ENCODE measurements at places on chromosomes 4 and X. TPM values are rescaled to one million over a fixed set of nuclear protein-coding genes. Genes with fewer than 3 reads are reported as not detected.

Gene FGFBP2
- 5.2 TPM for total RNA-seq

Gene RAP2C
- total RNA-seq, result 57.4 TPM

Gene DIPK2B
- total RNA-seq, result 0.44 TPM

Gene CHM
- total RNA-seq, result 24.8 TPM

Gene IL13RA1
- 40.9 TPM for total RNA-seq

Gene VSIG4
- 5.3 TPM for total RNA-seq

Gene CT47B1
- total RNA-seq, result not detected

Gene ENPEP
- 8.7 TPM for total RNA-seq

Gene CSN1S1
- total RNA-seq, result not detected

Gene MAGEA9B
- total RNA-seq, result not detected

GRCh38 chr4:142818476-142818875 lies 27.6 kb downstream of the INPP4B start:
- no peak for DNase-seq
- H3K36me3 ChIP-seq, result no peaks in the 10 kb centered on the region
- no peak overlapping the region for H3K27ac ChIP-seq

DNA sequence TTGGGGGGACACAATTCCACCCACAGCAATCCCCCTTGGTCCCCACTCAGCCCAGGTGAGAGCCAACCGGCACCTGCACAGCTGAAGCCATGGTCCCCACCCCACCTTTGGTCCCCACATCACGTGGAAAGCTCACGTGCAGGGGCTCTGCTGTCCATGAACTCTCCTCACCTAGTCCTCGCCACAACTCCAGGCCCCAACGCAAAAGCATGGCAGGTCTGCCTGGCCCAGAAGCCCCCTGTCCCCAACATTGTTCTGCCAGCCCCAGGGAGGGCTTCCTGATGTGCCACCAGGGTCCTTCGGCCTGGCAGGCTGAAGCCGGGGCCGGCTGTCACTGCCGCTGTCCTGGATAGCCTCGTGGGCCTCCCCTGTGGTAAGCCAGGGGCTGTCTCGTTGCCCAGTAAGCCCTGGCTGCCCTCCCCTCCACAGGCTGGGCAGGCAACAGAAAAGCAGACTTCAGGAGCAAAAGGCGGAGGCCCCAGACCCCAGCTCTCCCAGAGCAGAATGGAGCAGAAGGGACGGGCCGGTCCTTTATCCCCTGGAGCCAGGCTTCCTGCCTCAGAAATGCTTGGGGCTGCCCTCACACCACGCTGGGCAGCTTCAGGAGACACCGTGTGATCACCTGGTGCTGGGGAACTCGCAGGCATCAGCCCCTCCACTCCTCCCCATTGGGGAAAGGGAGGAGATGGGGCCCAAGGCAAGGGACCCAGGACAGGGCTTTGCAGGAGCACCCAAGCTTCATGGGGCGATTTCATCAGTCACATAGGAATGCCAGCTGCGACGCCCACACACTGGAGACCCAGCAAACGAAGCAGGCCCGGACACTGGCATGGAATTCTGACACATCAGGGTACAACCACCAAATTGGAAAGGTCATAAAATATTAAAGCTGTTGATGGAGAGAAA lies 103.7 kb downstream of the ADRA2C start:
- peaks cover 40% of the 10 kb centered on the region for H3K27me3 ChIP-seq
- no peak overlapping the region for H3K4me3 ChIP-seq
- no peaks in the 10 kb centered on the region for H3K36me3 ChIP-seq
- no peak overlapping the region for H3K27ac ChIP-seq

- H3K4me1 ChIP-seq, result peaks cover 36% of the 10 kb centered on the region
- H3K27me3 ChIP-seq, result peaks cover 68% of the 10 kb centered on the region
- H3K4me3 ChIP-seq, result peak overlapping the region; percentile 25
- no peaks in the 10 kb centered on the region for H3K36me3 ChIP-seq
These were observed 3.9 kb upstream of the SFRP2 start for GRCh38 chr4:153792618-153793247.

- no peak for DNase-seq
- no peak overlapping the region for H3K4me3 ChIP-seq
- no peak overlapping the region for H3K27ac ChIP-seq
- no peaks in the 10 kb centered on the region for H3K27me3 ChIP-seq
- no peaks in the 10 kb centered on the region for H3K36me3 ChIP-seq
These were observed 48.1 kb upstream of the FAM9C start for GRCh38 chrX:13092455-13092941.

- peaks cover 19% of the 10 kb centered on the region for H3K27me3 ChIP-seq
- no peaks in the 10 kb centered on the region for H3K36me3 ChIP-seq
- no peak for DNase-seq
- no peak overlapping the region for H3K4me3 ChIP-seq
- no peak overlapping the region for H3K27ac ChIP-seq
- peaks cover 8% of the 10 kb centered on the region for H3K4me1 ChIP-seq
These were observed 101.7 kb downstream of the PHOX2B start for GRCh38 chr4:41646862-41647261.

DNA sequence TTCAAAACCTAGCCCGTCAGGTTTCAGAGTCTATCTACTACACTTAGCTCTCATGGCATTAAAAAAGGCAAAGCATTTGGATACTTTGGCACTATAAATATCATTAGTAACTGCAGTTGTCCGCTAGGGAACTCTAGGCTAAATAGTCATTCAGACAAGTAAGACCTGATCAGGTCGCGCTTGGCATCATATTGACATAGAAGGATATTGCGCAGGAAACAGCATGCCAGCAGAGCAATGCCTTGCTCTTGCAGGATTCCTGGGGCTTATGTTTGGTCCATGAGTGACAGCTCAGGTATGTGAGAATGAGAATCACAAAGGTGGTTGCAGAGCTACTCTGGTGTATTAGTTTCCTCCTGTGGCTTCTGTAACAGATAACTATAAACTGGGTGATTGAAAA lies 62.7 kb downstream of the KDM6A start:
- no peaks in the 10 kb centered on the region for H3K4me1 ChIP-seq
- H3K27me3 ChIP-seq, result no peaks in the 10 kb centered on the region
- DNase-seq, result no peak
- no peaks in the 10 kb centered on the region for H3K36me3 ChIP-seq

GRCh38 chr4:76729980-76730379 lies 168.0 kb downstream of the SOWAHB start:
- no peaks in the 10 kb centered on the region for H3K36me3 ChIP-seq
- H3K4me1 ChIP-seq, result peaks cover 4% of the 10 kb centered on the region
- DNase-seq, result no peak
- H3K27ac ChIP-seq, result no peak overlapping the region
- no peaks in the 10 kb centered on the region for H3K27me3 ChIP-seq

DNA sequence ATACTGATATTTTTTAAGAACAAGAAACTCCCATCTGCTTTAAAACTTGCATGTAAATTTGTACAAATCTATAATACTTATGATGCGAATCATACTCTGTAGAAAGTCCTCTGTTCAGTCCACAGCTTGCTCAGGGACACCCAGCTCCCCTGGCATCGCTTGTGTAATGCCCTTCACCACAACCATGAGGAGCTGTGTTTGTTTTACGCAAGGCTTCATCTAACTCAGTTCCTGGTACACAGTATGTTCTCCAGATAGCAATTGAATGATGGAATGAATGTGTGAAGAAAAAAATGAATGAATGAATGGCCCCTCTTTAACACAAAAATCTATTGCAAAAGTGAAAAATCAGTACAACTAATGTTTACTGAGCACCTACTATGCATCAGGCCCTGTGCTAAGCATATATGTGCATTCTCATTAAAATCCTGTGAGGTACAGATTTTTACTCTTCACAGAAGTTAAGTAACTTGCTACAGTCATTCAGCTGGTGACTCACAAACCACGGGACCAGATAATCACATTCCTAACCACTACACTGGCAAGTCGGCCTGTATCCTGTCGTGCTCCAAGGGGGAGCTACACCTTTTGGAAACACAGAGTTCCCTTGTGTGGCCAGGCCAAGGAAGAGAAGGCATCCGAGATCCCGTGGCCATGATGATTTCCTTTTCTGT lies 58.7 kb upstream of the KDR start:
- peaks cover 5% of the 10 kb centered on the region for H3K4me1 ChIP-seq
- H3K27me3 ChIP-seq, result no peaks in the 10 kb centered on the region
- H3K36me3 ChIP-seq, result no peaks in the 10 kb centered on the region
- peak overlapping the region; percentile 77 for H3K27ac ChIP-seq

DNA sequence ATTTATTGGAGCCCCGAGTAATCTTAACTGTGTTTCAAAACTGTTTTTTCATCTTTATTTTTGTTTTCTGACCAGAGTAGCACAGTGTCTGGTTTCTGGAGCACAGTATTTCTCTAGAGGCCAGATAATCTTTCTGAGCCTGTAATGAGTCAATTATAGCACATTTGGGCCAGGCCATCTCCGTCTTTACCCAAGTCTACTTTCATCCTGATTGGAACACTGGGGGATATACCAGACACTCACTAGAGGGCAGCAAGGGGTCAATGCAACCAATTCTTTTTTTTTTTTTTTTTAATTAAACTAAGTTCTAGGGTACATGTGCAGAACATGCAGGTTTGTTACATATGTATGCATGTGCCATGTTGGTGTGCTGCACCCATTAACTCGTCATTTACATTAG lies 282.0 kb downstream of the ARHGAP24 start:
- peak; percentile 40 for DNase-seq
- H3K27ac ChIP-seq, result no peak overlapping the region
- H3K27me3 ChIP-seq, result no peaks in the 10 kb centered on the region
- H3K4me1 ChIP-seq, result peaks cover 11% of the 10 kb centered on the region

GRCh38 chrX:95953564-95953963 lies 731.1 kb upstream of the DIAPH2 start:
- H3K4me1 ChIP-seq, result no peaks in the 10 kb centered on the region
- no peak for DNase-seq

DNA sequence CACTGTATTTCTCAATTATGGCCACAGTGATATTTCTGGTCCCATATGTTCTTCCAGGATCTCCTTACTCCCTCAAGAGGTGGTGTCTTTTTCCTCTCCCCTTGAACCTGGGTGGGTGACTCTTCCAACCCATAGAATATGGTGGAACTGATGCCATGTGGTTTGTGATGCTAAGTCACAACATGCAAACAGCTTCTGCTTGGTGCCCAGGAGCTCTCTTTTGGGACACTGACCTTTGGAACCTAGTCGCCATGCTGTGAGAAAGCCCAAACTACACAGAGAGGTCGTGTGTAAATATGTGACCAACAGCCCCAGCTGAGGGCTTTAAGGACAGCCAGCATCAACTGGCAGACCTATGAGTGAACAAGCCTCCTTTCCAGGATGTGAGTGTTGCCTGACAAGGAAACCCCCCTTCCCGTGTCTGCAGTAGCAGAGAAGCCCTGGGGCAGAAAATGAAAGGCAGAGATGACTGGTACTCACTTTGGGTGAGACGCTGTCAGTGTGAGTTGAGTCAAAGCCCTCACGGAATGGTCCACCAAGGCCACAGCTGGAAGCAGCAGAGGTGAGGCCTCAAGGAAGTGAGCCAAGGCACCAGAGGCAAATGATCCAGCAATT lies 223.4 kb downstream of the BCOR start:
- H3K4me3 ChIP-seq, result no peak overlapping the region
- no peaks in the 10 kb centered on the region for H3K36me3 ChIP-seq
- H3K4me1 ChIP-seq, result no peaks in the 10 kb centered on the region
- no peaks in the 10 kb centered on the region for H3K27me3 ChIP-seq
- H3K27ac ChIP-seq, result no peak overlapping the region

DNA sequence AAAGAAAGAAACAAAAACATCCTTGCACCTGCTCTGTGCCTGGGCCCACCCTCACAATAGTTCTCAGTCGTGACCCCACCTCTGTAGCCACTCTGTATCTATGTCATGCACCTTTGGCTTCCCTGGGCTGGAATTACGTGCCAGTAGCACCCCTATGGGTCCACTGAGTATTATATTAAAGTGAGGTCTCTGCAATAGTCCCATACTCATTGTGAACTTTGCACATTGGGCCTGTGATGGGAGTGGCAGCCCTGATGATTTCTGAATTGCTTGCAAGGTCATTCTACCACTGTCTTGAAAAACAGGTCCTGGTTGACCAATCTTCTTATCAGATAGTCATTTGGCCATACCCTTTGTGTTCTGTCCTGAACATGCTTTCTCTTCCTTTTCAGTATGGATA lies 1012.1 kb downstream of the RAB28 start:
- no peak overlapping the region for H3K4me3 ChIP-seq
- H3K27ac ChIP-seq, result no peak overlapping the region
- H3K27me3 ChIP-seq, result no peaks in the 10 kb centered on the region

DNA sequence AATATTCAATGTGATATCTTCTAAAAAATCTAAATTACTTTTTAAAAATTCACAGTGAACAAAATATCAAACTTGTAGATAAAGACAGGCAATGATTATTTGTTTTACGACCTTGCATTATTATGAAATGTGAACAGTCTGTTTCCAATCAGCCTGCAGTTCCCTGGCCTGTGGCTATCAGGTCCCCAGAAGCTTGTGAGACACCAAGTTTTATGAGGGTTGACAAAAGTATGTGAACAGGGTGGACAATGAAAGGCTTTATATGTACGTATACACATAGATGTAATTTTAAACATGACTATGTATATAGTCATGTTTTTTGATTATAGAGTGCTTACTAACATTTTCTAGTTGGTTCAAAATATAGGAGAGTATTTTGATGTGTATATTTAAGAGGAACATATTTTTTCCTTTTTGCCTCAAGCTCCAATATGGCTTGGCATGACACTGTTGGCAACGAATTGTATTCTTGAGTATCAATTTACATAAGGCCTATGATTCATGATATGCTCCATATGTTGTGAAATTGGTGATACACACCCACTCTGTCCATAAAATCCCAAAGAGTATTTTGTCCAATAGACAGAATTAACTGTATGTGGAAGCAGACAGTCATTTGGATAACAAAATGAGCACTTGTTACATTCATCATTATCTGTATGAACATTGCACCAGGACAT lies 55.7 kb downstream of the BTC start:
- no peak for DNase-seq
- no peaks in the 10 kb centered on the region for H3K27me3 ChIP-seq
- no peak overlapping the region for H3K4me3 ChIP-seq
- H3K27ac ChIP-seq, result no peak overlapping the region
- no peaks in the 10 kb centered on the region for H3K4me1 ChIP-seq
- H3K36me3 ChIP-seq, result no peaks in the 10 kb centered on the region

DNA sequence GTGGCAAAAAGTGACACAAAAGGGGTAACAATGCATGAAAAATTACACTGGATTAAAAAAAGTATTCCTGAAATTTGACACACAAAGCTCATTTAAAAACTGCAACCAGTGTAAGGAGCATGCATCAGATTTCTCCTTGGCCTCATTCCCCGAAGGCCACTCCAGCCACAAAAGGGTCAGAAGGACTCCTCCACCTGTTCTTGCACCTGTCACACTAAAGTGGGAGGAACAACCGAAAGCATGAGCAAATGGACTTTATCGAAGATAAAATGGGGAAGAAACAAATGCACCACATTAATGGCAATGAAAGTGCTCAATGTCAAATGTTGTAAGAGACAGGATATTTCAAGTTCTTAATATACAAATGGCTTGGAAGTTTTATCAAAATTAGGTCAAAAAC lies 88.2 kb downstream of the ADGRA3 start:
- no peak overlapping the region for H3K4me3 ChIP-seq
- no peak for DNase-seq
- no peaks in the 10 kb centered on the region for H3K36me3 ChIP-seq
- no peaks in the 10 kb centered on the region for H3K27me3 ChIP-seq

- no peaks in the 10 kb centered on the region for H3K36me3 ChIP-seq
- no peaks in the 10 kb centered on the region for H3K27me3 ChIP-seq
- no peak overlapping the region for H3K27ac ChIP-seq
- H3K4me3 ChIP-seq, result no peak overlapping the region
These were observed 514.8 kb upstream of the TENM3 start for GRCh38 chr4:181728305-181728966.
